DMS79 treated with DMSO at 0.1 percent for 48 hours (cell line): ENCODE measurements at places on chromosomes 4 and X.
A peak's percentile ranks its signal among the peaks of the same experiment; 100 is the strongest.

GRCh38 chr4:6095897-6096296, 77.7 kb upstream of the C4orf50 start:
- DNase-seq = no peak

DNA sequence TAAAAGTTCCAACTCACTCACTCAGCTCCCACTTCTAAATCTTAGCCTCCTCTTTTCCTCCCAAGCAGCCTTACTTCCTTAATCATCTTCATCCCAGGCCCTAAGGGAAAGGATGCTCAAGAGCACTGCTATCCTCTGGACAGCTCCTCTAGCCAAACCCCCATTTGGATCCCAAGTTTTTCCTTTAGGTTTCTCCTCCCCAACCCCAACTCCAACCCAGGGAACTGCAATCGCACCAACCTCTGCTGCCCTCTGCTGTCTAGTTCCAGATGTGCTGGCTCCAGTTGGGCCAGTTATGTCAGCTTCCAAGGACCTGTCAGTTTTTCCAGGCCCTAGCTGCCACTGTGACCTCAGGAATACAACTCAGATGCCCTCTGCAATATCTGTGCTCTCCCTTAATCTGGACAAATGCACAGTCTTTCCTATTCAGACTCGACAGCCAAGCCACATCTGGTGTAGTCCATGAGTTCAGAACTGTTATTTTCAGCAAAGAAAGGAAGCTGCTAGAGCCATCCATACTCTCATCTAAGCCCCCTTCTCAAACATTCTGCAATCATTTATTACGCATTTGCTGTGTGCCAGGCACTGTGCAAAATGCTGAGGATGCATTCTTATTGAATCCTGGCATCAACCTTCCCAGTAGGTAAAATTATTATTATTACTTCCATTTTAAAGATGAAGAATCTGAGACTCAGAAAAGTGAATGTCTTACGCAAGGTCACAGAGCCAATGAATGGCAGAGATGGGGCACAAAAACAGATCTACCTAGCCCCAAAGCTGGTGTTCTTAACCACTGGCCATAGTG, 12.3 kb upstream of the XPNPEP2 start:
- DNase-seq = peak; percentile 1

DNA sequence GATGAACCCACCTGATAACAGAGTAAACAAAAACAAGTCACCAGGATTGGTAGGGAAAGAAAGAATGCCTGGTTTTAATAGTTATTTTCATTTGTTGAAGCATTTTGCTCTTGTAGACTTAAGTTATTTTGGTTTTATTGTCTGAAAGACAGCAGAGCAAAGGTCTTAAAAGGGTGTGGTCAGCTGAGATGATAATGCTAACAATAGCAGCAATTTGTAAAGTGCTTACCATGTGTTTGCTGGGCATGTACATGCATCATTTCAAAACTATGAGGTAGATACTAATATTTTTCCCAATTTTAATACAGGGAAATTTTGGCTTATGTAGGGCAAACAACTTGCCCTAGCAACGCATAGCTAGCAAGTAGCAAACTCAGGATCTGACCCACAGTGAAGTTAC, 46.8 kb upstream of the SLC10A4 start:
- DNase-seq = no peak

DNA sequence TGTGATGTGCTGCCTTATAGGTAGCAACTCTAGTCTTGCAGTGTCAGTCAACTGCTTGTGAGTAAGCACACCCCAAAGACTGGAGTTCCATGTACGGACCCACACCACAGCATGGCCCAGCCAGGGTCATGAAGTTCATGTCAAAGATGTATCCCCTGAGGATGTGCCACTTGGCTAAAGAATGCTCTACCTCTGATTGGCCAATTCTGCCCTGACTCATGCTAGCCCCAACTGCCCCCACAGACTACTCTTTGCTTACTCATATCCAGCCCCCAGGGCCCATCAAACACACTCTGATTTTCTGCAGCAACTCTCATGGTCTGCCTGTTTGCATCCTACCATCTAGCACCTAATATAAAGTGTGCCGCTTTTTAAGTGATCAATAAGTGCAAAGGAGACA, 62.5 kb downstream of the CHRDL1 start:
- no peak for DNase-seq

GRCh38 chr4:36133086-36133485, 111.2 kb downstream of the ARAP2 start:
- DNase-seq = no peak

GRCh38 chr4:76546327-76546726, 111.3 kb downstream of the SHROOM3 start:
- DNase-seq = no peak

DNA sequence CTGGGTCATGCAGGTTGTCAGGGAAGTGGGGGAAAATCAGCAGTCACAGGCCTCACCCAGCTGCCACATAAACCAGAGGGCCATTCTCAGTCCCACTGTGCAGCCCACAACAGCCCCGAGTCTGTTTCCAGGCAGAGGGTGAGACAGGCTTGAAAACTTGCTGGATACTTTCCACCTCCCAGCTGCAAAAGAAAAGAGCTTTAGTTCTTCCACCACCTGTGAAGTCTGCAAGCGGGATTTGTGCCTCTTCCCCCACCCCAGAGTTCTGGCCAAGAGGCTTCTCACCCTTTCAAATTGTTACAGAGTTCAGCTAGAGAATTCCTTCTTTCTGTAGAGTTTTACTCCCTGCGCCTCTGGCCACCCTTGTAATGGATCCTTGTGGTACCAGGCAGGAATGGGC, 115.5 kb upstream of the ZDHHC15 start:
- DNase-seq = no peak

DNA sequence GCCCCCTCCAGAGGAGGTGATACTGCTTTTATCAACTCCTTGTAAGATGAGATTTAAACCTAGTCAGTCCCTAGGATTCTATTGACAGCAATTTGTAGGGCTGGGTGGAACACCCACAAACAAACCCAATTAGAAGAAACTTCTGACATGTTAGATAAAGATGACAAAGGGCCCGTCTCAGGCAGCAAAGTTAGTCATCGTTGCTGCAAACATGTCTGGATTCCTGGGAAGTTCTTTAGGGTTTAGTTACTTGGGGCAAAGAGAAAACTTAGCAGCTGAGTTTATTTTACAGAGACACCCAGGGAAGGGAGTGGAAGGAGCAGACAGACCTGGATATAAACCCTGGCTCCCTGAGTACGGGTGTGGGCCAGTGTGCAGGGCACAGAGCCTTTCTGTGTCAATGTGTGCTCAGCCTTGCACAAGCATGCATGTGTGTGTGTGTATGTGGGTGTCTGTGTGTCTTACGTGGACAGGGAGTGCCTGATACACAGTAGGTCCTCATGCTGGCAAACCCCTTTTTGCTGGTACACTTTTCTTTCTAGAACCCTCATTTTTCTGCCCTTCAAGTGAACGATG, 130.0 kb upstream of the STX18 start:
- no peak for DNase-seq

- no peak for DNase-seq
These were observed 75.6 kb upstream of the GRXCR1 start for GRCh38 chr4:42816880-42817400.

GRCh38 chr4:12022409-12022808, 593.7 kb upstream of the HS3ST1 start:
- DNase-seq = no peak

DNA sequence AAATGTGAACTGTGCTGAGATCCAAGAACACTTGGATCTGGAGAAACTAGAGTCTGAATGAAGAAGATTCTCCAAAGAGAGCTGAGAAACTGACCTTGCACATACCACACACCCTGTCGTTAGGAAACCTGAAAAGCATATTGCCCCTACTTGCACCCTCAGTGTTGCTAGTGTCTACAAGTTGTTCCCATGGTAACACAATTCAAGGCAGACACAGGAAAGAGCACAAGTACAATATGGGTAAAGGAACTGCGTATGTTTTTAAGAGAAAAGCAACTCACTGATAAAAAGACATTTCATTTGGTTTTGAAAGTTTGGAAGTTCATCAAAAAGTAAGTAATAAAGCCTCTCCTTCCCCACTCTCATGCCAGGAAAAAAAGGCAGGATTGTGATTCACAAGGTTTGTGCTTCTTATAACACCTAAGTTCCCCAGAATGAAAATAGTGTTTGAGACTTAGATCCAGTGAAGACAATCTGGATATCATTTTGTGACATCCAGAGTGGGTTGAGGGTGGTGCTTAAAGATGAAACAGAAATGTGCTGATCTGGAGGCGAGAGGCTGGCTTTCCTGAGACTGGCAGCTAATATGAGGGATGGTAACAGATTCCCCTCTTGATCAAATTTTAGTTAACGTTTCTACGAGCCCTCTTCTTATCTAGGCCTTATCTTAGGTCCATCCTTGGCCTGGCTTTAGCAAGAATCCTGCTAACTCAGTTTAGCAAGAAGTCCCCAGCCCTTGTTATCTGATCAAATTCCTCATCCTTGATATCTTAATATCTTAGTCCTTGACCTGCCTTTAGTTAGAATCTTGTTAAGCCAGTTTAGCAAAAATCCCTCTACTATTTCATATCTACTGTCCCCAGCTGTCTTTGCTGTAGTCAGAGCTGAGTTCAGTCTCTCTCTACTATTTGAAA, 42.3 kb downstream of the NIPAL1 start:
- no peak for DNase-seq

GRCh38 chr4:155522201-155522600, 144.4 kb upstream of the GUCY1A1 start:
- no peak for DNase-seq
